ENCODE measurements at places on chromosomes 7 and 10. TPM values are rescaled to one million over a fixed set of nuclear protein-coding genes. Genes with fewer than 3 reads are reported as not detected.

Gene TEX47
- not detected for total RNA-seq

Gene GLUD1
- 356 TPM for total RNA-seq

Gene TRIM56
- total RNA-seq = 24.5 TPM

Gene FBXL13
- 0.99 TPM for total RNA-seq

Gene HOGA1
- total RNA-seq = 3.3 TPM

Gene PKD2L1
- total RNA-seq = not detected

Gene SUN1
- total RNA-seq = 162 TPM

Gene TUBAL3
- not detected for total RNA-seq

Gene THSD7A
- 1.6 TPM for total RNA-seq

Gene ACBD7
- total RNA-seq = 0.99 TPM

Gene EPO
- total RNA-seq = not detected

Gene PRKAG2
- total RNA-seq = 10.5 TPM

Gene TRPV5
- total RNA-seq = not detected

Gene LRIT1
- not detected for total RNA-seq

Gene CELF2
- 21.1 TPM for total RNA-seq

Gene MMP21
- total RNA-seq = not detected

Gene PMS2
- total RNA-seq = 19.1 TPM

Gene MALRD1
- total RNA-seq = 1.0 TPM

Gene LRRD1
- total RNA-seq = not detected

Gene HTRA1
- total RNA-seq = 159 TPM

Gene SFRP5
- total RNA-seq = not detected

Gene ASAH2B
- total RNA-seq = 1.3 TPM

Gene PRRT4
- not detected for total RNA-seq

Gene RPEL1
- under 0.01 TPM for total RNA-seq

Gene ANXA8L1
- total RNA-seq = 0.44 TPM

Gene CISD1
- 14.6 TPM for total RNA-seq

Gene COBL
- total RNA-seq = under 0.01 TPM

Gene ZNF804B
- total RNA-seq = not detected

Gene BAIAP2L1
- 1.3 TPM for total RNA-seq

Gene ZCCHC24
- 48.3 TPM for total RNA-seq

Gene SLC13A1
- total RNA-seq = not detected

Gene FAM25A
- not detected for total RNA-seq

Gene TMEM26
- total RNA-seq = 2.8 TPM

All from smooth muscle cell of trachea (primary cell).